A549 treated with CpdA at 1 μM for 4 hours (cell line): ENCODE measurements at places on chromosomes 1 and 21. TPM values are rescaled to one million over a fixed set of nuclear protein-coding genes. Genes with fewer than 3 reads are reported as not detected.

CYYR1 gene
- not detected in 5 replicates for total RNA-seq

CSF3R gene
- not detected in 5 replicates for total RNA-seq

KRTAP10-9 gene
- not detected in 5 replicates for total RNA-seq

HTR6 gene
- total RNA-seq: 0.10 to 0.15 TPM (median 0.14 TPM) in 3 of 5 replicates, not detected in the others

FAM72C gene
- total RNA-seq: 5.6 to 7.2 TPM (median 6.4 TPM) in 5 replicates

OR2AK2 gene
- total RNA-seq: not detected in 5 replicates

KRTCAP2 gene
- 200 to 262 TPM (median 243 TPM) in 5 replicates for total RNA-seq

HFM1 gene
- total RNA-seq: 0.05 to 0.07 TPM in 2 of 5 replicates, not detected in the others

CFHR4 gene
- total RNA-seq: not detected in 5 replicates

RIMS3 gene
- 0.48 to 0.99 TPM (median 0.88 TPM) in 5 replicates for total RNA-seq

GCSAML gene
- total RNA-seq: not detected in 5 replicates

CA6 gene
- total RNA-seq: not detected in 5 replicates

RCAN1 gene
- total RNA-seq: 8.2 to 11.3 TPM (median 10.0 TPM) in 5 replicates
